ENCODE measurements at places on chromosomes 4 and X.
A peak's percentile ranks its signal among the peaks of the same experiment; 100 is the strongest.

DNA sequence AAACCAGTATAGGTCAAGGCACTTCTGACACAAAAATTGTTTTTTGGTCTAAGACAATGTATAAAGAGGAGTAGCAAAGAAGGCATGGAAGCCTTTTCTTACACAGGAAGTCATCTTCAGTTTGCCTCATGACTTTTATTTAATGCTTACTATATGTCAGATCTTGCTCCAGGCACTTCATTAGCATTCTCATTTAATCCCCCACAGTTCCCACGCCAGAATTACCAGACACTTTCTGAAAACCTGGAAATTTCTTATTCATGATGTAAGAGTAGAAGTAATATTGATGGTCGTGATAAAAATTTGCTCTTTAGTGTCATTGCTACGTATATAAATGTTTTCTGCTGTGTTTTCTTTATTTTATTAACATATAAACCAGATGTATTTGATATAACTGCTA is 39.2 kb downstream of the ARHGEF38 start:
- no peak for DNase-seq

DNA sequence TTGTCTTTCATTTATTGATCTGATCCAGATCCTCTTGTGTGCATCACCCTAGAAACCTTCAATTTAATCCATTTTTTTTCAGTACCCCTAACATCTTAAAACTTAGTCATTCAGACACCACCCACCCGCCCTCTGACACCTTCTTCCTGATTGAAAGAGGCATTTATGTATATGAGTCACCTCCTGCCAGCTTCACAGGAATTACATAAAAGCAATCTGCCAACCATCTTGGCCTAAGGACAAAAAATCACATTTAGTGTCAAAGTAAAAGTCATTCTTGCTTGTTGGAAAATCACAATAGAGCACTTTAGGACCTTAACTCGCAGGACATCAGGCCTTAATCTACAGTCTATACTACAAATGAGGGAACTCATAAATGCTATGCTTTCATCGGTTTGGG is 52.1 kb downstream of the NDST3 start:
- no peak for DNase-seq

- DNase-seq = no peak
Measured at GRCh38 chr4:102642631-102643298, 118.0 kb downstream of the MANBA start.

DNA sequence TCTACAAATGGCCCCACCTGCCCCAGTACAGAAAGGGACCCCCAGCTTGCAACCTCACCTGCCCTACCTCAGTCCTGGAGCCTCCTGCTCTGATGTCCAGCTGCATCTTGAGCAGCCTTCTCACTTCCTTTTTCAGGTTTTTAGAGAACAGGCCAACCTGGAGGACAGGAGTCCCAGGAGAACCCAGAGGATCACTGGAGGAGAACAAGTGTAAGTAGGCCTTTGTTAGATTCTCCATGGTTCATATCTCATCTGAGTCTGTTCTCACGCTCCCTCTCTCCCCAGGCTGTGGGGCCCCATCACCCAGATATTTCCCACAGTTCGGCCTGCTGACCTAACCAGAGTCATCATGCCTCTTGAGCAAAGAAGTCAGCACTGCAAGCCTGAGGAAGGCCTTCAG is 3.6 kb downstream of the MAGEA11 start:
- DNase-seq = no peak

DNA sequence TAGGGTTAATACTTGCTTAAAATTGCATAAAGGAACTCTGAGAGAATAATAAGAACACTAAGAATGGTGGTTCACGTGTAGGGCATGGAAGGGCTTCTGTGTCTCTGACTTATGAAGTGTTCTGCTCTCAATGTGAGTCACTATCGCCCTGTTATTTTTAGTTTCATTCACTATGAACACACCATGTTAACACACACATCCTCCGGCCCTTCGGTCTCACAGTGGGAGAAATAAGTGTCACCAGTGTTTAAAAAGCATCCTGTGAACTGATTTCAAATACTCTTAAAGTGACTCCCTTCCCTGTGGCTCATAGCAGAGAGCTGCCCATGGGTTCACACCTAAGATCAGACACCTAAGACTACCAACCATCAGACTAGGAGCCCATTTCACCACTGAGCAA is 33.8 kb upstream of the FGFBP2 start:
- DNase-seq = no peak

DNA sequence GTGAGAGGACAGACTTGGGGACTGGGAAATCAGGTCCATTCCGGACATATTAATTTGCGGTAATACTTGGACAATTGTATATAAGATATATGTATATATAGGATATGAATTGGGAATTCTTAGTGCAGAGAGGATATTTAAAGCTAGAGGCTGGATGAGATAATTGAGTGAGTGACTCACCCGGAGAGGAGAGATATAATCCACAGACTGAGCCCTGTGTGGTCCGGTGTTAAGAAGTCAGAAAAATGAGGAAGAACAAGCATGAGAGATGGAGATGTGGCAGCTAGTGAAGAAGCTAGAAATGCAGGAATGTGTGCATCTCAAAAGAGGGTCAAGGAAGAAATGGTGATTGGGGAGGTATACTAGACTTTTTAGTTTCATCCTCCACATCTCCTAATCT is 336.2 kb downstream of the SLC7A11 start:
- DNase-seq = no peak

DNA sequence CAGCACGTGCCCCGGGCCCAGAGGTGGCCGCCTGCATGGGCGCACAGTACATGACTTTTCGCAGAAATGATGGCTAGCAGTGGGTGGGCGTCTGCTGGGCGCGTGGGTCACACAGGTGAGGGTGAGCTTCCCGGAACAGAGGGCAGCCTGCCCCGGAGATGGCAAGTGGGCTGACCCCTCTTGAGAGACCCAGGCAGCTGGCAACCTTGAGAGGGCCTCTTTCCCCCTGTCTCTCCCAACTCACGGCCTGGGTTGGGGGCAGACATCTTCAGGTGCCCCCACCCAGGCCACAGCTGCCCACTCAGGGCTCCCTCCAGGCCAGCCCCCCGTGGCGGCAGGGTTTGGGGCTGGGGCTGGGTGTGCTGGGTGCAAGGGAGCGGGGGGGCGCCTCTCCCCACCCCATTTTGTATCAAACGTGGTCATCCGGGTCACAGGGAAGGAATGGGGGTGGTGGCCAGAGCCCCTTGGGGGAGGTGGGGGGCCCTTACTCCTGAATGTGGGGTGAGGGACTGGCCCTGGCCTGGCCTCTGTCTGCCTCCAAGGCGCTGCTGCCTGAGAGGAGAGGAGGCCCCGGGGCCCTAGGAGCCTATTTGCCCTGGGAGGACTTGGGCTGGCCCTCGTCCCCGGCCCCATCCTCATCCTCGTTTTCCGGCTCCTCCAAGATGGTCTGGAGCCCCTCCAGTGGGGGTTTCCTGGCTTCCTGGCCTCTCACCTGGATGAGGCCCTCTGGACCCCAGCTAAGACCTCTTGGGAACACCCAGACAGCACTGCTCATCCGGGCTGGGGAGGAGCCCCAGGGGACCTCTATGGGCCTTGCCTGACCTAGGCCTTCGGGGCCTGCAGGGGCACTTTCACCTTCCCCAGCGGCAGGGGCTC is 4.6 kb downstream of the PNMA6E start:
- no peak for DNase-seq

- DNase-seq = no peak
Measured at GRCh38 chrX:87873347-87873941, 355.8 kb downstream of the KLHL4 start.

GRCh38 chrX:19548934-19549333 is 33.6 kb upstream of the MAP3K15 start:
- DNase-seq = no peak

- no peak for DNase-seq
Measured at GRCh38 chr4:4695497-4695896, 153.6 kb upstream of the STX18 start.

- DNase-seq = no peak
Measured at GRCh38 chrX:135347381-135348016, 38.2 kb downstream of the ETDC start.

DNA sequence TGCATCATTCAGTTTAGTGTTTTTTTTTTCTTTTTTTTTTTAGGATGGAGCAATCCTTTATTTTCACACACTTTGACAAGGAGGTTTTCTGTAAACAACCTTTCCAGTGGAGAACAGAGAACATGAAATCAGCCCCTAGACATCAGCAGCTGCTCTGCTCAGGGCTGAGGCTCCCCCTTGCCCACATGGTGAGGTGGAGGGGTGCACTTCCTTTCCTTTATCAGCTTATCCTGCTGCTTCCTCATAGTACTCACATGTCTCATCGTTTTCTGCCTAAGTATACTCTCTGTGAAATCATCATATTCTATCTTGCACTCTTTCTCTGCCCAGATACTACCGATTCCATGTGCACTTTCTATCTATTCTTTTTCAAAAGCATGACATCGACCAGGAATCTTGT is 47.6 kb upstream of the PRSS12 start:
- no peak for DNase-seq

DNA sequence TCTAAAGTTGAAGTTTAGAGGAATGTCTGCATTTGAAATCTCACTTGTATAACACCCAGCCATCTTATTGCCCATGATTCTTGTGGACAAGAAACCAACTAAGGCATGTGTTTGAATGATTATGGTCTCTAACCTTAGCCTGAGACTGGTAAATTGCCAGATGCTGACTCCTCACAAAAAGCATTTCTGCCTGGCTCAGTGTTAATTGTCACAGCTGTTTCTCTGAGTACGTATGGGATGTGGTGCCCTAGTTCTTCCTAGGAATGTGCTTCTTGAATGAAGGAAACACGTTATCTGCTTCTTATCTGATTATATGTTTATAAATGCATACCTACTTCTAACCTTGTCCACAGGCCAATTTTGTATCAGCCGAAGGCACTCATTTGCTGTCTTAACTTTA is 63.1 kb upstream of the NDP start:
- no peak for DNase-seq

- DNase-seq = no peak
Measured at GRCh38 chr4:94221916-94222315, 14.3 kb downstream of the SMARCAD1 start.

DNA sequence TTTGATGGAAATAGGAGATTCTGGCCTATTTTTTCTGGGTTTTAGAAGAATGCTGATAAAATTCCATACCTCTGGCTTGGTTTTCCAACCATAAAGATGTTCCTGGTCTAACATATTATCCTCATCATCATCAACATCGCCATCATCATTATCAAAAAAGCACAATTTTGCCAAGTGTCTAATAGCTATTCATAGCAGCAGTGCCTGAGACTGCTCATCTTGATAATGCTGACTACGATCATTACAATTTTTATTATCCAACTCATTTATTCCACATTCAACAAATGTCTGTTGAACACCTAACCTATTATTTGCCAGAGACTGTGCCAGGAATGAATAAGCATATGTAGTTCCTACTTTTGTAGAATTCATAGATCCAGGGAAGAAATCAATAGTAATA is 303.5 kb upstream of the GATB start:
- no peak for DNase-seq

DNA sequence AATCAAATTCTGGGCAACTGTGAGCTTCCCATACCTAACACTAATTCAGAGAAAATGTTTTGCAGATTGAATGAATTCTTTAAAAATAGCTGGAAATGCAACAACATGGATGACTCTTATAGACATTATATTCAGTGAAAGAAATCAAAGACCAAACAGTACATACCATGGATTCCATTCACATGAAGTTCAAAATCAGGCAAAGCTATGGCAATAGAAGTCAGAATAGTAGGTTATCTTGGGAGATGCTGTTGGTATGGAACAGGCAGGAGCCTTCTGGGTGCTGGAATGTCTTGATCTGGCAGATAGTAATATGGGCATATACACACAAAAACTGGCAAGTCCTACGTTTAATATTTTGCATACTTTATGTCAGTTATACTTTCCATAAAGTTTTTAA is 25.5 kb upstream of the CBLL2 start:
- no peak for DNase-seq

DNA sequence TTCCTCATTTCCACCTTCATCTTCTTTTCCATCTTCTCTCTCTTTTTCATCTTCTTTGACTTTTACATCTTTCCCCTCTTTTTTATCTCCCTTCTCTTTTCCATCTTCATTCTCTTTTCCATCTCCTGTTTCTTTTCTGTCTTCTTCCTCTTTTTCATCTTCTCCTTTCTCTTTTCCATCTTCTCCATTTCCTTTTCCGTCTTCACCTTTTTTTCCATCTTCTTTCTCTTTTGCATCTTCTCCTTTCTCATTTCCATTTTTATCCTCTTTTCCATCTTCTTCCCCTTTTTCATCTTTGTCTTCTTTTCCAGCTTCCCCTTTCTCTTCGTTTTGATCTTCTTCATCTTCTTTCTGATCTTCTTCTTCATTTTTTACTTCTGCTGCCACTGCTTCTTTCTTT is 87.0 kb downstream of the HMGN5 start:
- no peak for DNase-seq

- DNase-seq = no peak
Measured at GRCh38 chr4:67658302-67658701, 42.7 kb downstream of the UBA6 start.

DNA sequence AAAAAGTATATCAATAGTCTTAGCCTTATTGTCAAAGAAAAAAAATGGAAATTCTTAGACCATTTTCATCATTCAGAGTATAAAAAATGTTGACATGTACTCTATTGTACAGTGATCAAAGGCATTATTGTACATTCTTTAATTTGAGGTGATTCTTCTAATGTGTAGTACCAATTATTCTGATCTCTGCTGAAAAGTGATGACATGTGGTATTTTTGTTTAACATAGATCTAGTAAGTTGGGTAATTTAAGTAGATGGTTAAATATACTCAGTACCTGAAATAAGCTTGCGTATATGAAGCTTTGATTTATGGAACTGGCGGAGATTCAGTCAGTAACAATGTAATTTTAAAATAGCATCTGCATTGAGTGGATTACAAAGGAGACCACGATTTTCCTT is 5.1 kb downstream of the TENM3 start:
- no peak for DNase-seq

DNA sequence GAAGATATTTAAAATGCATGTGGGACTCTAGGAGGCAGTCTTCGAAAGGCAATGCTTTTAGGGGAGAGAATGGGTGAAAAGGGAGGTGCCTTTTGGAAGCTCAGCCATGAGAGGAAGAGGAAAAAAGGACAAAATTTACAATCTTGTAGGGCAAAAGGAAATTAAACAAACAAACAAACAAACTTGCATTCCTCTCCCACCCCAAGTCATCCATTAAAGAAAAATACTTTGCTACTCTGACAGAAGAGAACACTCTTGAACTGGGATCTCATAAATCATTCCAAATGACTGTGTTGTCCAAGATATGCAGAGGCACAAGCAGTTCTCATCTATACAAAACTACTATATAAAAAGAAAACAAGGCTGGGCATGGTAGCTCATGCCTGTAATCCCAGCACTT is 46.7 kb downstream of the HELQ start:
- DNase-seq = peak; percentile 81

DNA sequence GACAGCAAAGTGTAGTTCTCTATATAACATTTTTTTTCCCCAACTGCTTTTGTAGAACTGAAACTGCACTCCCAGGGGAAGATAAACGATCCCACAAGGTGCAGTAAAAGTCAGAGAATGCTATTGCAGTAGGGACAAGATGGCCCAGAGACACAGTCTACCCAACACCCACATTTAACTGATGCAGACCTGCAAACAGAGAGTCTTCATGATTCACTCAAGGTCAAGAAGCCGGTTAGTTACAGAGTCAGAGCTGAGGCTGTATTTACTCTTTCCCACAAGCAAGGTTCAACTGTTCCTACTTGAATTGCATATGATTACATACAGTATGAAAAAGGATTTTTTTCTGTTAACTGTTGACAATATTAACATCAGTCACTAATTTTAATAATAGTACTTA is 654.6 kb downstream of the IL1RAPL1 start:
- no peak for DNase-seq
